Right hindlimb (tissue), 1 donor: ENCODE measurements at places on chromosomes 7 and 10.
A peak's percentile ranks its signal among the peaks of the same experiment; 100 is the strongest.

GRCh38 chr7:73596191-73597065 lies 18.0 kb upstream of the TBL2 start:
- no peak for DNase-seq

DNA sequence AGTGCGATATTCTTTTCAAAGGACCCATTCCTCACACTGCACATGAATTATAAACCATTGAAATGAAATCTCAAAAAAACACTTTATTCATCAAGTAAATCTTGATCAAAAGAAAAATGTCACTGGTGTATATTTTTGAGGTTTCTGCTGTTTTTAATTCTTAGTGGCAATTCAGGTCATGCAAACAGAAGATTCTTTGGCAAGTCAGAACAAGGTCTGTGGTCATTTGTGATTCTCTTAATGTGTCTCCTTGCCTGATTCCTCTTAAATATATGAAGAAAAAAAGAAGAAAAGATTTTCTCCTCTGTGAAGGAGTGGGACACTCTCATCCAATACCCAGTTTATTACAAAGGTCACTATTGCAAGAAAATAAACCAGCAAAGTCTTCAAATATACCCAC lies 308.2 kb upstream of the BMPER start:
- no peak for DNase-seq

DNA sequence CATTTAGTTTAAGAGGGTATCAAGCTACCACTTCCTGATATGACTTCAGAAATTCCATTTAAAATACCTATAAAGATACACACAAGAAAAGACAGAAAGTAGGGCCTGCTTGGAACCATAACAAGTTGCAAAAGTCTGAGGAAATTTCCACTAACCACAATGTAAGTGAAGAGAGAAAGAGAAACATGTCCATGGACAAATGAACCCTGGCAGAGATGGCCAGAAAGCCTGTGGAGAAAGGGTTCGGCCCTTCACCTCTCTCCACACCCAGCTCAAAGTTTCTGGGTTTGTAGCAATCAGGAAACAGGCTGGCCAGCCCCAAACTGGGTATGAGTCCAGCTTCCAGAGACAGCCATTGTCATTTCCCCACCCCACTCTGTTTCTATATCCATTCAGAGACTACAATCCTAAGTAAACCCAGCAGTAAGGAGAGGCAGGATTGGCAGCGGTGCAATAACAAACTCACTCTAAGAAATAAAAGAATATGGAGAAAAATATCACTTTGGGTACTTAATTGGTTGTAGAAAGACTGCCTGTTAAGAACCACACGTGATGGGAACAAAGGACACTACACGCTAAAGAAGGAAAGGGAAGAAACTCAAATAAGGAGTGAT lies 71.1 kb downstream of the STK17A start:
- DNase-seq = no peak

GRCh38 chr7:81162771-81163525 lies 244.1 kb upstream of the SEMA3C start:
- no peak for DNase-seq

DNA sequence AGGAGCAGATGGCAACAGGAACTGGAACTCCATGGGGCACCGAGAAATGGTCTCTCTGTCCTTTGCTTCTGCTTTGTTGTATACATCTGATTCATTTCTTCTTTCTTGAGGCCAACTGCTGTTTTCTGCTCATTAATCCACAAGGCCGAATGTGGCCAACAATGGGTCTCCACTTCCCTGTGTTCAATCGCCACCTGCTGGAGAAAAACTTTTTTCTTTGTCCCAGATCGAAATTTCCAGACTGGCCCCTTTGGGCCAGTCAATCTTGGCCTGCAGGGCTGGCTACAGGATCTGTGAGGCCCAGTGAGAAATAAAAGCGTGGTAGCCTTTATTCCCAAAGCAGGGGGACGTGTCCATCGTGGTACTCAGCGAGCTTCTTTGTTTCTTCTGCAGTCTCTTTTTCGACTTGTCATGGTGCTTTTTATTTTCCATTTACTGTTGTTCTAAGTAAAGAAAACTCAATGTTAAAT lies 58.8 kb downstream of the PARP12 start:
- no peak for DNase-seq

DNA sequence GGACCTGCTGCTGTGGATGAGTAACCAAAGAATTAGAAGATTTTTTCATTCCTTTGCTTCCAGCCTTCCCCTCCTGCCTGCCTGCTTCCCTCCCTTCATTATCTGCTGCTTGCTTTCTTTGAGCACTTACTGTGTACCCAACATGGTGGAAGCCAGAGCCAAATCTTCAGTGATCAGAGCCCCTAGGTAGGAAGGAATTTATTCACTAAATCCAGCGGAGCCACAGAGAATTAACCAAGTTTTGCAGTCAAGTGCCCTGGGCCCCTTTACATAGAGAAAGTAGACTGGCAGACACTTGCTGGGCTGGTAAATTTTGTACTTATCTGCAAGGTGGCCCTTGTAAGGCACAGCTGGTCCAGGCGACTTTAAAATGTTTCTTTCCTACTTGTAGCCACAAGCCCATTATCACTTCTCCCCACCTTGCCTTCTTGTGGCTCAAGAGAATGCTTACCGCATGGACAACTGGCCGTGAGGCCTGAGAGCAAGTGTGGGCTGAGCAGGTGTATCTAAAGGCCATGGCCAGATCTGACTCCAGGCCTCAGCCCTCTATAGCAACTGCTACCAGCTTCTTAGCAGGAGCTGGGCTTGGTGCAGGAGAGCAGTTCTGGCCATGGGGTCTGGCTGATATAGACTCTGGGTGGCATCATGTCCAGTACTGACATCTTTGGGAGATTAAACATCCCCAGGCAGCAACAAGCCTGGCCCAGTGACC lies 11.1 kb downstream of the UNC5B start:
- peak; percentile 11 for DNase-seq
